HFF-Myc (cell line): ENCODE measurements at places on chromosomes 5 and 9.
A peak's percentile ranks its signal among the peaks of the same experiment; 100 is the strongest.

DNA sequence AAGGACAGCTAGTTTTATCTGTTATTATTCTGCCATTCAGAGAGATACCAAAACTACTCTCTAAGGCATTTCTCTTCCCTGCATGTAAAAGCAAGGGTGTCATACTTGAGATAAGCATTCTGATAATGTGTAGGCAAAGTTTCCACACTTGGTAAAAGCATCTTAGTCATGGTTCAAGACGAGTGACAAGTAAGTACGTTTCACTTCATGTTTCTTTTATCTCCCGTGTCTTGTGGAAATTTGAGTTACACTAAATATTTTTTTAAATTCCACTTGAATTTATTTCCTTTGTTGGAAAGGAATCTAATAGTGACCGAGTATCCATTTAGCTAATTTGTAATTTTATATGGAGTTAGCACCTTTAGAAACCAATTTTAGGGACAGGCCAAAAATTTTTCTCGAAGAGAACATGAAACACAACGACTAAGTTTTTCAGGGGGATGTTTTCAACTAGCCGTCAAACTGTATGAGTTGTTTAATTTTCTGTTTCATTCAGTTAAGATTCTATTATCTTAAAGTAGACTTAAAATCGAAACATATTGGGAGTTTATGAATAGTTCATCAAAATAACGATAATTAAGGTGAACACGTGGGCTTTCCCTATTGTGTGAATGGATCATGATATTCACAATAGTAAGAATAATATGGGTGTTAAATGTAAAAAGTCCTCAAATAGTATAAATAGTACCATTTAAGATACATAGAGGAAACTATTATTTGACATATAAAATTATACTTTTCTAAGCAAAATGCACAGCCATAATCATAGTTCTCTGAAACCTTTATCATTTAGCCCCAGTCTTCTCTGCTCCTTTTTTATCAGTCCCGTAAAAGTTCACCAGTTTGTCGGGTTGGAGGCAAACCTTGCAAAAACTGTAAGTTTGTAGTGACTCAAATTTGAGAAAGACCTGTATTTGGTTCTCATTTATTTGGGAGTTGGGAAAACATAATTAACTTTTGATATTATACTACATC, 1.6 kb downstream of the RFESD start:
- no peak for DNase-seq

GRCh38 chr5:113488645-113489184, 462 bp upstream of the MCC start:
- no peak for DNase-seq

GRCh38 chr9:93090091-93090655, 5.8 kb upstream of the CARD19 start:
- no peak for DNase-seq

- no peak for DNase-seq
Observed at GRCh38 chr9:137967280-137967953, 89.8 kb downstream of the CACNA1B start.

DNA sequence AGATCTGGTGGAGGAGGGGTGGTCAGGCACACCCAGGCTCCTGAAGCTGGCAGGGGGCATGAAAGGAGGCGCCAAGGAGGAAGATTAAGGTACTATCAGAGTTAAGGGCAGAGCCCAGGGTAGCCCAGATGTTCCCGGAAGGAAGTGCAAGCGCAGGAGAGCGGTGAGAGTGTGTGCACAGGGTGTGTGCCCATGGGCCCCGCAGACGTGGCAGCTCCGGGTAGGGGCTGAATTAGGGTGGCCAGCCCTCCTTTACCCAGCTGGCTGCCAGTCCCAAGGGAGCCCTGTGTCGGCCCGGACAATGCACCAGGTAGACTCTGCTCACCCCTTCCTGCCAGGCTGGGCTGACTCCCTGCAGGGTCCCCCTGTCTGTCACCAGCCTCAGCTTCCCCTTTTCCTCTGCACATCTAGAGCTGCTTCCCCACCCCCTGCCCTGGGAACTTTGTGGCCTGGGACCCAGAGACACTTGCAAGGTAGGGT, at the start of gene SMIM33:
TSS of gene SMIM33 (plus strand) at position 184 of the 480 bp plus-strand sequence. CDS start at position 302, 118 bp downstream.
- DNase-seq: no peak

- no peak for DNase-seq
Observed at GRCh38 chr5:36505021-36505420, 101.4 kb upstream of the SLC1A3 start.

GRCh38 chr9:132201139-132201538, 39.3 kb downstream of the NTNG2 start:
- no peak for DNase-seq

- no peak for DNase-seq
Observed at GRCh38 chr9:134265078-134265477, 61.2 kb upstream of the RXRA start.

- DNase-seq: no peak
Observed at GRCh38 chr5:9558319-9558965, 12.6 kb upstream of the SEMA5A start.

DNA sequence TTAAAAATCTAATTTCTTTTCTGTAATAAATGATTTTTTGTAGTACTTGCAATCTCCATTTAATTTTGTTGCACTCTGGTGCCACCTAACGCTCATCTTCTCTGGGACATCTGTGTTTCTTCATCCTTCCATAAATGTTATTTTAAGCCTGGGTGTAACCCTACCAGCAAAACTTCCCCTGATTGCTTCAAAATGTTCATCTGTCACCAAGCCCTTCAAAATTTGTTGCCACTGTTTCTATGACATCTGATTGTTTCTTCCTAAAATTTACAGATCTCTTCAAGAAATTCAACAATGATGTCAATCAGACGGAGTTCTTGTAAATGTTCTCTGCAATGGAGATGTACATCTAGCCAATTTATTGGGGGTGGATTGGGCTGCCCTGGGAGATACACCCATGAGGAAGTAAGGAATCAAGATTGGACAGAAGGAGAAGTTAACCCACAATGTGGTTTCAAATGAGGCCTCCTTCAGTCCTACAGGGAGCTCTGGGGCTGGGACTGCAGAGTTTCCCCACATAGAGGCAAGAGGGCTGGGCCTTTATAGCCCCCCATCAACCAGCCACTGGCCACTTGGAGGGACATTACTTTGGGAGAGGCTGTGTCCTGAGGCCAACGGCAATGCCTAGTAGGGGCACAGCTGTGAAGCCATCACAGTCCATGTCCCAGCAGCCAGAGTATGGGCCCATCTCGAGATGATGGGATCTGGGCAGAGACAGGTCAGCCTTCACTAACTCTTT, 23.3 kb downstream of the MCTP1 start:
- peak; percentile 9 for DNase-seq

- DNase-seq: no peak
Observed at GRCh38 chr9:109047259-109047658, 34.0 kb upstream of the CTNNAL1 start.

DNA sequence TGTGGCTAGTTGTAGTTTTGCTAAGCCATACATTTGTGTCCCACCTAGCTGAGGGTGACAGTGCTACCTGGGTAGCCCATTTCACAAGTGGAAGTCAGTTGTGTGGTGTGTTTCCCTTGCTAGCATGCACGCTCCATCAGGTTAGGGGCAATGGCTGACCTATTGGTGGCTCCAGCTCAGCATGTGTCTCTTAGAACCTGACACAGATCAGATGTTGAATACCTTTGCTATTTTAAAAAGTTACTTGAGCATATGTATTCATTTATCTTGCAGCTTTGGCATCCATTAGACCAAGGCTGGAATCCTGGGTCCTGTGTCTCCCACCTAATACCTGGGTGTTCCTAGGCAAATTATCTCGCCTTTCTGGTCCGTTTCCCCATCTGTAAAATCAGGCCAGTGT, 44.8 kb downstream of the ZNF618 start:
- DNase-seq: no peak

GRCh38 chr9:131008909-131009618, at the start of gene LAMC3:
LAMC3 (plus strand) TSS chr9:131009174; CDS start chr9:131009215, 41 bp downstream.
- DNase-seq: no peak
